EH (cell line): ENCODE measurements at places on chromosomes 3 and 15.
A peak's percentile ranks its signal among the peaks of the same experiment; 100 is the strongest.

DNA sequence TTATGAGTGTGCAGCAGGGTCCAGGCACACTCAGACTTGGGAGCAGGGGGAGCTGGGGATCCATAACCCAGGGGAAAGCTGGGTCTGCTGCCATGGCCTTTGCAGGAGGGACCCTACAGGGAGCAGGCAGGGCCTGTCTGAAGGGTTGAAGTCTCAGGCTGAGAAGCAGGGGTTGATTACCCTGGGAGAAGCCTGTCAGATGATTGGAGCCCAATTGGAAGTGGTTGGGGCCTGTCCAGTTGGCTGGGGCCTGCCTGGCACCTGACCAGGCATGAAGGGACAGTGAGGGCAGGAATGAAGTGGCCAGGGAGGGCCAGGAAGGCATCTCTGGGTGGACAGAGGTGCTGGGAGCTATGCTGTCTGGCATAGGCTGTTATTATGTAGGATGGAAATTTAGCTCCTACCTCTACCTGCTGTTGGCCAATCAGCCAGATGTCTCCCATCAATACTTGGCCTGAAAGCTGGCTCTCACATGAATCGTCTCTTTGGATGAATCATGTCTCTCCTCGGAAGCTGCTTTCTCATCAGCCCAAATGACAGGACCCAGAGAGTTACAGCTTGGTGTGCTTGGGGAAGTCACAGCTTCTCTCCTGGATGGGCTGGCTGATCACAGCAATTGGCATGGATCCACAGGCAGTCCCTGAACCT lies 27.4 kb upstream of the SLCO2A1 start:
- peak; percentile 60 for DNase-seq

DNA sequence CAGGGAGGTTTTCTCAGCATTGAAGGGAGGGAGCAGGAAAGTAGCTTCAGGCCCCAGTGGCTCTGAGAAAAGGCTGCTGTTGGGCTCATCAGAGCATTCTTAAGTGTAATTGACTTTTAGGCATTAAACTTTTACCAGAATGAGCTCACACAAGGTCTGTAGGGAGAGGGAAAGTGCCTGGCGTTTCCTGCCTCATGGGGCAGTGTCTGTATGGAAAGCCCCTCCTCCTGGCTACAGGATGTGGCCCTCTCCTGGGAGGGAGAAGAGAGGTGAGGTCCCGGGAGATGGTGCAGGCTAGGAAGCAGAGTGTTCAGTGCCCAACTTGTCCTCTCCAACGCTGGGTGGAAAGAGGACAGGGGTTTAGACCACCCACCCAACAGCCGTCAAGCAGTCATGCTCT lies 21.3 kb upstream of the SCN10A start:
- DNase-seq, result peak; percentile 20

- peak; percentile 80 for DNase-seq
These were observed 528.8 kb downstream of the SHQ1 start for GRCh38 chr3:72319194-72320094.

DNA sequence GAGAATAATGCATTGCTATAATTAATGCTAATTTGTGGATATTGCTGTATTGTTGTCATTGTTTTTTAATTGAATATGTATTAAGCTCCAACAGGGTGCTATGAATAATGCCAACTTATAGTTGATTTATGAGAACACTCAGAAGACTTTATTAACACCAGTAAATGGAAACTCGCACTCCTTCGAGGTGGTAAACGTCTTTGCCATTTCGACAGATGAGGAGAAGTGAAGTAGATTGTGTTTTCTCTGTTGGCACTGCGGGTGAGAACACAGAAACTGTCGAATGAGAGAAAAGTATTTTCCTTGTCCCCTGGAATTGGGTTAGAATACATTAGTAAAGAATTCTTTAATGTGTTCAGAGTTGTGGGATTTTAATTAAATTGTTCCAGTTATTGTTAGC lies 354.5 kb downstream of the LPP start:
- no peak for DNase-seq

DNA sequence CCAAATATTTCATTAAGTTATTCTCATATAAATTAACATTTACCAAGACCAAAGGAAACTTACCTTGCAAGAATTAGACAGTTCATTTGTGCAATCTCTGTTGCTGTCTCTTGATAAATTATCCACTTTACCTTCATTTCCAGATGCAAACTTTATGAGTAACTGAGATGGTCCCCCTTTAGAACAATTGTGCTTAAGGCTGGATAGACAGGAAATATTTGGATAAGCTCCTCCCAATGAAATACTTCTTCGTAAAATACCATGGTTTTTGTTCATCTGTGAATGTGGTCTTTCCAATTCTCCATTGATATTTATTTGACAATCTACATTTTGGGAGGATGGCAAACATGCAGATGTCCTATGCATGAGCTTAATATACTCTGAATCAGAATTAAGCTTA lies 78.2 kb downstream of the NEDD4 start:
- peak; percentile 20 for DNase-seq

DNA sequence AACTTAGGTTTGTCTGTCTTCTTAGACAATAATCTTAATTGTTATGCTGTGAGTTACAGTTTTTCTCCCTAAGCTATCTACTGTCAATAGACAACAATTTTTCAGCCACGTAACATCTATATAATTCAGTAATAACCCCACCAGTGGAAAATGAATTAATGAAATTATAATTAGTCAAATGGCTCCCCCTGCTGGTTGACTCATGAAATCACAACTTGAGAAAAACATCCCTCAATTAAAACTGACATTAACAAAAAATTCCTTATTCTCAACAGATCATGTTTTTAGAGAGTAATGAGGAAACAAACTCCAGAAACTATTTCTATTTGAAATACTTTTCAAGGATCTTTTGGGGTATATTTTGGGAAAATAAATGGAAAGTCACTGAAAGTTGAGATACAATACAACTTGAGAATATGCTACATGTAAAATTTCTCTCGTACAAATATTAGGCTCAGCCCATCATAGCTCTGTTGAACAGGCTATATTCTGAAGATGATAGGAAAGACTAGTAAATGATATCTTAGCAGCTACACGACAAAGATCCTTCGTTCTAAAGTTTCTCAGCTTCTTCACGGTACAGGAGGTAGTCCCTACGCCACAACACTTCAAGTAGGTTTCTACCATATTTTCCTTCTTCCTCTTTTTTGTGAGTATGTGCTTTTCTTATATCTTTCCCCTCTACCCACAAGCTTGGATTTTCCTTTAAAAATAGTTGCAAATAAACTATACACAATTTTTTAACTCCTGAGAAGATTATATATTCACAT lies 20.7 kb downstream of the PPP1R2 start:
- peak; percentile 50 for DNase-seq

DNA sequence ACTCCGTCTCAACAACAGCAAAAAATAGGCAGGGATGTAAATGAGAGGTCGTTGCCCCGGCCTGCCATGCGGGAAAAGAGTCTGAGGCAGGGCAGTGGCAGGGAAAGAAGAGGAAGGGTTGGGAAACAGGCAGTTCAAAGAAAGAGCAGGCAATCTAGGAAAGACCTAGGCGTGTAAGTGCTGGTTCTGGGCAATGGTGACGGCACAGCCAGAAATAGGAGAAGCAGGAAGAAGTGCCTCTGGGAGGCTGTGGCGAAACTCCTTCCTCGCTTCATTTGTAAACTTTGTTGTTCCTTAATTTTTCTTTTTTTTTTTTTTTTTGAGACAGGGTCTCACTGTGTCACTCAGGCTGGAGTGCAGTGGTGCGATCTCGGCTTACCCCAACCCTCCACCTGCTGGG lies 4.3 kb downstream of the SLC51A start:
- DNase-seq, result no peak

DNA sequence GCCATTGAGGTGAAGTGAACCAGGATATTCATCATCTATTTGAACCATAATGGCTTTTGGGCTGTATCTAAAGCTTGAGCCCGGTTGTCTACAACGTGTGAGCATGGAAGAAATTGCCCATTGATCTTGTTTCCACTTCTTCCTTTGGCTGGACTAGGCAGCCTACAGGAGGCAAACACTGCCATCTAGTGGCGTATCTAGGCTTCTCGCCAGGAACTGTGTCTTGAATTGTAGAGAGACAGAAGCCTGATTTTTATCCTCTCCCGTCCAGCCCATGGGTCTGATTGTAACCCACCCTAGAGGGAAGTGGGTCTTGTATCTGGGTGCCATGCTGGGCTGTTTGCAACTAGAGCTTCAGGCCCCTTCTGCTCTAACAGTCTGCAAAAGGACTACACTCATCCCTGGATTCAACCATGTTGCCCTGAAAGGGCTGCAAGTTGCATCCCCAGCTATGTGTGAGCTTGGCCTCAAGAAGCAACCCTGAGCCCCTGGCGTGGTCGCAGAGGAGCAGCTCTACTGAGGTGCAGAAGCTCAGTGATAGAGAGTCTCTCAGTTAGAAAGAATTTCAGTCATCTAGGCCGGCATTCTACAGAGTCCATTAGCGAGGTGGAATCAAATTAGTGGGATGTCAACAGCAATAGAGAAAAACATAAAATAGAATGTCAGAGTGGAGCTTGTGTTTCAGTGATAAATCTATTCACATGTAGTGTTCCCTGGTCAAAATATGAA lies 170.2 kb upstream of the UMPS start:
- peak; percentile 85 for DNase-seq

DNA sequence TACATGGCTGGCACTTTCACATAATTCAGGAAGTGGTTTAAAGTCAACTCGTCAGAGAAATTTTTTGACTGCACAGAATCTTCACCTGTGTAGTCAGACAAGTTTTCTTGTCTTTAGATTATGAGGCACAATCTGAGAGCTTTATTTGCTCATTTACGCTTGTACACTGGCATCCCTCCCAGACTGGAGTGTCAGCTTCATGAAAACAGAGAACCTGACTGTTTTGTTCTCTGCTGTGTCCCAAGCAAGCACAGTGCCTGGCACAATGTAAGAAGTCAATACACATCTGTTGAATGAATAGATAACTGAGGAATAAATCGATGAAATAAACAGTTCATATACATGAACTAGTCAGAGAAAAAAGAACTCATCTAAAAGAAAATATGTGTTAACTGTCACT lies 846.1 kb upstream of the CFAP20DC start:
- DNase-seq, result no peak

DNA sequence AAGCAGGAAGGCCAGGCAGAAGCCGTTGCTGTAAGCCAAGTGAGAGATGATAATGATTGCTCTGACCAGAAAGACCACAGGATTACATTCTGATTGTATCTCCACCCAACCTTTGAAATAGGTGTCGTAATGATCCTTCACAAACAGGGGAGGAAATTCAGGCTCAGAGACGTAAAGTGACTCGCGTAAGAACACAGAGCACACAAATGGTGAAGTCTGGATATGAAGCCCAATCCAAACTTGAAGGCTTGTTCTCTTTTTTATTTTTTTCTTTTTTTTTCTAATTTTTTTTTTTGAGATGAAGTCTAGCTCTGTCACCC lies 25.3 kb upstream of the PIAS1 start:
- DNase-seq, result no peak
